HT1080 (cell line): ENCODE measurements at places on chromosomes 1 and 21.

DNA sequence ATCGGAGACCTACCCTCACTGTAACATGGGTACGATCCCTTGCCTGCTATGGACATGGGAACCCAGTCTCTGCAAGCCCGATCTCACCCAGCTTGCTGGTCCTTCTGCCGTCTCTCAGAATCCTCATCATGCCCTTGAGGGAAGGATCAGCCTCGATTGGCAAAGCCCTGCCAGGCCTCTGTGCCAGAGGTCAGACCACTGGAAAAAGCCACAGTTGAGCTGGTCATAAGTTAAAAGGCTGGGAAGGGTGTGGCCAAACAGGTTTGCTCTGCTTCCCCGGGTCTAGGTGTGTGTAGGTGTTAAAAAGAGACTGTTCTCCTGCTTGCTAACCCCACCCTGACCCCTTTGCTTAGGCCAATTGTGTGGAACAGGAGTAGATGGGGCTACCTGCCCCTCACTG lies 19.5 kb upstream of the PADI3 start:
- no peak for DNase-seq

GRCh38 chr1:177585302-177586220 lies 384.3 kb downstream of the SEC16B start:
- DNase-seq: no peak

DNA sequence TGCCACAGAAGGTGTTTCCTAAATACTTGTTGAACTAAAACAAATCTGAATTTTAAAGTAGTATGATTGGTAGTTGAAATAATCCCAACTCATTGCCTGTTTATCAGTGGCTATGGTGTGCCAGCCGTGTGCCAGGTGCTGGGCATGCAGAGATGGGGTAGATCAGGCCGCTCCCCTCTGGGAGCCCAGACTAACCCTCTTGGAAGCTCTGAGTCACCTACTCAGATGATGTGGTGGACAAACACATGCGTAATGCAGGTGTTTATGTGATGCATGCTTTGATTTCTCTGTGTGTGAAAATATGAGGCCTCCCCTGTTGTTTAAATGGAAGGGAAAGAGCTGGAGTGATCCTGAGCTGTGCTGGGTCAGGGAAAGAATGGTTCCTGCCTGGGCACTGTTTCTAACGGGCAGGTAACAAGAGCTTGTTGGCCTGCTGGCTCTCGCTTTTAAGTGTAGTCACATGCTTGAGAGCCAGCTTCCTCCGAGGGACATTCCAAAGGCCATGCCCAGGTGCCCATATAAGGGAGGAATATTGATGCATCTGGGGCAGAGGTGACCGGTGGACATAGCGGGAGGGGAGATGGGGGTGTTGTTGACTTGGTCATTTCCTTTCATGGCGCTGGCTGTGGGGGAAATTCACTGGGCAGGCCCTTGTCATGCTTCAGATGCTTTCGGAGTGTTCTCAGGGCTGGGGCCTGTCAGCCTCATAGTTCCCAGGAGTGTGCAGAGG lies 10.2 kb downstream of the MFN2 start:
- no peak for DNase-seq

DNA sequence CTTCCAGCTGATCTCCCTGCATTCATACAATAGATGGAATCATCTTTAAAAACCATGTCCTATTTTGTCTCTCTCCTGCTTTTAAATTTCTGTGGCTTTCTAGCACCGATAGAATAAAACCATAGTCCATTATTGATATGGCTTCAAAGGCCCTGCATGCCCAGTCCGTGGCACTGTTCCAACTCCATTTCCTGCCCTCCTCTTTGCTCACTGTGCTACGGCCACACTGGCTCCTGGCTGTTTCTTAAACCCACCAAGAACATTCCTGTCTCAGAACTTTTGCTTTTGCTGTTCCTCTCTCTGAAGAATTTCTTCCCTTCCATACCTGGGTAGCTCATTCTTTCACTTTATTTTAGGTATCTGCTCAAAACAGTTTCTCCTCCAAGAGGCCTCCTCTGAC lies 7.2 kb downstream of the SLAMF1 start:
- DNase-seq: peak; percentile 20

DNA sequence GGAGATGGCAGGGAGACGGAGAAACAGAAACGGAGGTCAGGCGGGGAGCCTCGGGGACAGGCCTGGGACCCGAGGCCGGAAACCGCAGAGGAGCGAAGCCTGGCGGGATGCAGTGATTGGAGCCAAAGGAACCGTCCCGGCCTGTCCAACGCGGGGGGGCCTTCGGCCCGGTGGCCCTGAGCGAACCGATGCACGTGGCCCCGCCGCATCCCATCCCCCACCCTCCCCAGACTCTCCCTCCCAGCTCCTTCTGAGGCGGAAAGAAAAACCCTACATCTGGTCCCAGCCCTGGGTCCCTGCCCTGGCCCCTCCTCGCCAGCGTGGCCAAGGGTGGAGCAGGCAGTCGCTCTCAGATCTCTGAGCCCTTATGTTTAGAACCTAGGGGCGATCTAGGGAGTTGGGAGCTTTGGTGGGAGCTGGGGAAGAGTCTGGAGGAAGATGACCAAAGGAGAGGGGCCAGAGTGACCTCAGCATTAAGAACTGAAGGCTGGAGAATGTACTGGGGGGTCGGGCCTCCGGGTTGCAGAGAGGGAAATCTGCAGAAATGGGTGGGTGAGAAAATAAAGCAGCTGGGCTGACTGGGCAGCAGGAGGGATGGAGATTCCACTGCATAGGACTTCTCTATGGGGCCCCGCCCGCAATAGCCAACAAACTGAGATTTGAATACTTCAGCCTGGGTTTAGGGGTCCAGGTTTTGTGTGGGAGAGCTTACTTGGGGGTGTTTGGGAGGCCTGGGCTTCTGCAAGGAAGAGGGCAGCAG lies 1.5 kb upstream of the CRABP2 start:
- DNase-seq: no peak

- DNase-seq: no peak
Observed at GRCh38 chr1:101167891-101168290, 68.9 kb upstream of the S1PR1 start.

GRCh38 chr1:214658785-214659184 lies 55.8 kb downstream of the CENPF start:
- DNase-seq: no peak

- DNase-seq: no peak
Observed at GRCh38 chr21:19013916-19014315, 610.3 kb upstream of the TMPRSS15 start.

DNA sequence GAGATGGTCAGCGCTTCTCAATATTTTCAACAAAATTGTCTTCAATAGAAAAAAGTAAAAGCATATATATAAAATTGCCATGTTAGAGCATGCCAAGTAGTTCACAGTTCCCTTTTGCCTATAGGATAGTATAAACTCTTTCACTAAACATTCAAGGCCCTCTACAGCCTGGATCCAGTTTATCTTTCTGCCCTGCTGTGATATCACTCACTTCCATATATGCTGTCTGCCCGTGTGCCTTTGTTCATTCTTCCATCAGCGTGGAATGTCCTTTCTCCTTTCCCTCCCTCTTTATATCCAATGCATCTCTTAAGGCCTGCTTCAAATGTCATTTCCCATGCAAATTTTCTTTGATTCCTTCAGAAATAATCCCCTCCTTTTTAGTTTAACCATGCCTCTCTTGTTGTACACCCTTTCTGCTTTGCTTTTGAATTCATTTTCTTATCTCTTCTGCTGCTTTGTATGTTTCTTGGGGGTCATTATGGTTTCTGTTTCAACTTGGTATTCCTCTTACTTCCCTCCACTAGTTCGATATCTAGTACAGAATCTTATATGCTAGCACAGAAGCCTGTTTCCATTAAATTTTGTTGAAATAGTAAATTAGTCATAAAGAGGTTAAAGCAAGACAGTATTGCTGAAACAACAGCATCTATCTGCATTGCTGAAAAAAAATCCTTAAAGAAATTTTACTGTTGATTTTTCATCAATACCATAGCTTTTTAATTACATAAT lies 44.7 kb downstream of the XCL2 start:
- DNase-seq: no peak

GRCh38 chr1:75672528-75673393 lies 51.7 kb upstream of the ACADM start:
- DNase-seq: peak; percentile 93

DNA sequence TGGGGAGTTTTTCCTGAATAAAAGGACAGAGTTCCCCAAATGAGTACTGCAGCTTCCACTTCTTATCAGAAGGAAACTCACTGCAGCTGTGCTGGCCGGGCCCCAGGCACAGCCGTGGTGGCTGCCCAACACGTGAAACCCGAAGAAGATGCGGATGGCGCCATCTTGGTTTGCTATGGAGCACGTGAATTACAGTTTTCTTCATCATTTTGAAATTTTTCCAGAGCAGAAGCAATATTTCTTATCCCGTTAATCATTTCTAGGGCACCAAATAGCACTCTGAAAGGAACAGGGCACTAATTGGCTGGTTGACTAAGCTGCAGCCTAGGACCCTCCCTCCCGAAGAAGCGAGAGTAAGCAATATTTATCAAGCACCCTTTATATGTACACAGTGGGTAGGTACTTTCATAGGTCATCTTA lies 63.2 kb upstream of the EPS8L3 start:
- DNase-seq: no peak

- DNase-seq: peak; percentile 45
Observed at GRCh38 chr1:10755970-10756521, 40.4 kb downstream of the CASZ1 start.

- DNase-seq: no peak
Observed at GRCh38 chr1:154956544-154956941, 644 bp upstream of the PBXIP1 start.

- DNase-seq: no peak
Observed at GRCh38 chr1:206727981-206728696, 42.4 kb upstream of the IL19 start.

- peak; percentile 26 for DNase-seq
Observed at GRCh38 chr1:189499736-189500135, 977.9 kb downstream of the BRINP3 start.

DNA sequence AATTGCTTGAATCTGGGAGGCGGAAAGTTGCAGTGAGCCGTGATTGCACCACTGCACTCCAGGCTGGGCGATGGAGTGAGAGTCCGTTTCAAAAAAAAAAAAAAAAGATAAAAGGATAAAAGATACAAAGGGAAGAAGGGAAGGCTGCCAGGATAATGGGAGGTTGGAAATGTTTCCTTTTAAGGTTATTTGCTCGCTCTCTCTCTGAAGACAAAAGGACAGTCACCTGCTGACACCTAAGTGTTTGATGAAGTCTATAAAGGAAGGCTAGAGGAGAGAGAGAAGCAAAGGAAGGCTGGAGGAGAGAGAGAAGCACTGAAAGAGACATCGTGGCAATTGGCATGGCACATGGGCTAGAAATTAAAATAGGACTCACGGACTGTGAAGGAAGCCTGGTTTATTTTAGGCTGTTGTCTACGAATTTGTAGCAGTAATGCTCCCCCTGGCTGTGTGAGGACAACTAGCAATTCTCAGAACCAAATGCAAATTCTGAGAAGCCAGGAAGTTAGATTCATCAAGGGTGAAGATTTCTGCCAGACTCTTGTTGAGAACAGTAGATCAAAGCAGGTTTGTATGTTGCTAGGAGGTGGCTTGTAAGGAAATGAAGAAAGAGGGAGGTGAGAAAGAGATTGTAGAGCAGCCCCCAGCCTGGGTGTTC lies 154.2 kb downstream of the ZP4 start:
- DNase-seq: peak; percentile 30

- DNase-seq: no peak
Observed at GRCh38 chr1:180135535-180135934, 19.1 kb upstream of the QSOX1 start.

DNA sequence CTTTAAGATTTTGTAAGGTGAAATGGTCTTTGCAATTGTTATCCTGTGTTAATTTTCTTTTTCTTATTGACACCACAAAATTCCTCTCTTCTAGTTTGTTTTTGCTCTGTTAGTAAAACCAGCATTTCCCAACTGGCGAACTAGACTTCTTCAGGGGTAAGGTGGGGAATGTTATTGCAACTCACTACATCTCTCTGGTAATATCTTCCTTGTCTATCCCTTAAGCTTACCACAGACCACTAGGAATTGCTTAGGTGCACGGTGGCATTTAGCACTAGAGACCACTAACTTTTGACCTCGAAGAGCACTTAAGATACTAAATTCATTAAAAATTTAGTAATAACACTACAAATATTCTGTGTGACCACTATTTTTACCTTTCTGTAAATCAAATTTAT lies 4.2 kb upstream of the COA6 start:
- no peak for DNase-seq

DNA sequence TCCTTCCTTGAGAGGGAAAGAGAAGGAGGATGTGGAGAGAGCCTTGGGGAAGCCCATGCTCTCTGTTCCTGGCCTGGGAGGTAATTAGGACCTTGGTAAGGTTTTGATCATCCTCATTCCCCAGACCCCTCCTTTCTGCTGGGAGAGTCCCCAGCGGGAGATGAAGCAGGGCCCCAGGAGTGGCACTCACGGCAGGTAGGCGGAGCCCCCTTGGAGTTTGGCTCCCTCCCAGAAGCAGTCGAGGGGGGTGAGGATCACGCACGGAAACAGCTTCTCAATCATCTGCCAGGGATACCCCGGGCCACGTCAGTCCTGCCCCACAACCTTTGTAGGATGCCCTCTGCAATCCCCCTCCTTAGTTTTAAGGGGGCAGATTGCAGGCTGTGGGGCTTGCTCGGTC lies 11.5 kb downstream of the PTCH2 start:
- DNase-seq: no peak

GRCh38 chr1:161962091-161962887 lies 61.4 kb downstream of the OLFML2B start:
- DNase-seq: peak; percentile 88

DNA sequence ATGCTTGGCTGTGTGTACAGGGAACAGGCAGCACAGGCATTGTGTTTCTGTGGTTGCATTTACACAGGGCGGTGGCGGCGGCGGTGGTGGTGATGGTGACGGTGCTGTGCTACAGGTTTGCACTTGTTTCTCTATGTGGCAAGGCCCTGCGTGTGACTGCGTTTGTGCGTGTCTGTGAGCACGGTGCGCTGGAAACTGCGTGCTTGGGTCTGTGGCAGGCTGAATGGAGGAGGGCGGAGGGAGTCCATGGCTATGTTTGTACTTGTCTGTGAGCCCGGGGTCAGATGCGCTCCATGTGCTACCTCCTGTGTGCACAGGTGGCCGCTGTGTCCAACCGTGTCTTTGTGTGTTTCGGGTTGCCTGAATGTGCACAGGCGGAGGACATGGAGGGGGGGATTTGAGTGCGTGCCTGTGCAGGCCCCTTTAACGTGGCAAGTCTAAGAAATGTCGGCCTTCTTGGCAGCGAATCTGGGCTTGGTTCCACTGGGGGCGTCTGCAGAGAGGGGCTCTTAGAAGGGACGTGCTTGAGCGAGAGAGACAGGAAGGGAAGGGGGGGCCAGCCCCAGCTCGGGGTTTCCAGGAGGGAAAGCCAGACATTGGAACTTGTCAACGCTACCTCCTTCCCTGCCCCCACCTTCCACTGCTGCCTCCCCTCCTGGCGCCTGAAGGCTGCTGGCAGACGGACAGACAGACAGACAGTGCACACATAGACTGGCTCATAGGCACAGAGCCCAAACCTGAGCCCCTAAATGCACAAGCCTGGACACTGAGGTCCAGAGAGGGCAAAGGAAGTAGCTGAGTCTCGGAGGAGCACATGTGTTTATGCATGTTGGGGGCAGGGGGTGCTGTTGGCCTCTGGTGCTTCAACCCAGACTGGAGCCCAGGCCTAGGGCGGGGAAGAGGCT lies 32.7 kb upstream of the WASF2 start:
- no peak for DNase-seq

- peak; percentile 79 for DNase-seq
Observed at GRCh38 chr1:192826791-192827546, 18.1 kb downstream of the RGS2 start.

GRCh38 chr1:160672789-160673695 lies 26.2 kb upstream of the SLAMF1 start:
- no peak for DNase-seq

GRCh38 chr1:218971156-218971555 lies 202.5 kb upstream of the LYPLAL1 start:
- DNase-seq: no peak
